NCI-H446 (cell line): ENCODE measurements at places on chromosomes 5 and 9.

DNA sequence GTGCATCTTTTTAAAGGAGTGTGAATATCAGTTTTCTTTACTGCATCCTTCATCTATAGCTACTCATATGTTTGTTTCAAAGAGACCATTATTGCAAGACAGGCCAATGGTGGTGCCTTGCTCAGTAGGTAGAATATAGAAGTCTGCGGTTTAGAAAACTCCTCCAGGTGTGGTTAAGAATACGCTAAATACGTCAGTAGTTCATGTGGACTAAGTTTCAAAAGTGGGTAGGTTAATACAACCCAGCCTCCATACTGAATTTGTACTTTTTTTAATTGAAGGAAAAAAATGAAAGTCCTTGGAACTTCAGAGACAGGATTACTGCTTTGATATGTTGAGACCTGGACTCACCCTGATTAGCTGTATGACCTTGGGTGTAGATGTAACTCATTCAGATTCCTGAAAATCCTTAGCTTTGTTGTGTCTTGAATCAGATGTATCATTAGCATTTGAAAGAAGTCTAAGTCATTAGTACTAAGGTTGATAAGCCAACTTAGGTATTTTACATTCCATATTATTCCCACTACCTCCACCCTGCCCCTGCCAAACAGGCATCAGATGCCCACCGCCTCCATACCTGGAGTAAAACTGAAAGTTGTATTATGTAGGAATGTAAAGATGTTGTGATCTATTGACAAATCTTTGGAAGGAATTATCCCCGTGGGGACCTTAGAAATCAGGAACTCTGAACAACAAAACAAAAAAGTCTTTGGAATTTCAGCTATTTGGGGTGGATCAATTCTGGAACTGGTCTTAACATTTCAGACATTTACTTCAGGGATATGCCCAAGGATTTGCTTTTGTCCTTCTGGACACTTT is 6.1 kb downstream of the BASP1 start:
- DNase-seq, result no peak

- DNase-seq, result no peak
Measured at GRCh38 chr5:57408714-57409113, 73.9 kb downstream of the ACTBL2 start.

DNA sequence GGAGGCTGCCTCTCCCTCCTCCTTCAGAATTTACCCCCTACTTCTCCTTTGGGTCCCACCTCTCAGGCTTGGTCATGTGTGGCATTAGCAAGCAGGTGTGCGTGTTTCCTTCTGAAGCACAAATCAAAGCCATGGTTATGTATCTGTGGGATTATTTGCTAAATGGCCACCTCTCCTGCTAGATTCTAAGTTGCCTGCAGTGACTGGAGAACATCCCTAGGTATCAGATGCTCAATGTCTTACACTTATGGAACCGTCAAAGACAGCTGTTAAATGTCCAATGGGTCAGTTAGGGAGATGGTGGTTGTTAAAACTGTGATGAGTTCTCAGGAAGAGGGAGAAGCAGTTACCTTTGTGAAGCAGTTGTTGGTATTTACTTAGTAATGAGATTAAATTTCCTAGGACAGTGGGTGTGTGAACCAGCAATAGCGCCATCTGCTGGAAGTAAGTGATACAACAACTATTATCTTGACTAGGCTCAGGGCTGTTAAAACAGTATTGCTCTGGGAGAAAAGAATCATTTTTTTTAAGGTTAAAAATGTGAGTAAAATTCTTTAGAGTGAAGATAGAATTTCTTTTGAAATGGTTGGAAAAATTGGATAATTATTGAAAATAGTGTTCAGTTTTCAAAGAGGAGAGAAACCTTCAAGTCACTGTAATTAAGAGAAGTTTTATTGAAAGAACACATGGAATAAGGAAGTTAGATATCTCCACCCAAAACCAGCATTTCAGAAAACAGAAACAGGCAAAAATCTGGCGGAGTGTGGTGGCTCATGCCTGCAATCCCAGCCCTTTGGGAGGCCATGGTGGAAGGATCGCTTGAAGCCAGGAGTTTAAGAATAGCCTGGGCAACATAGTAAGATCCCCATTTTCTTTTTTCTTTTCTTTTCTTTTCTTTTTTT is 71.3 kb downstream of the TMC1 start:
- peak; percentile 29 for DNase-seq

GRCh38 chr9:125805057-125805456 is 57.9 kb downstream of the PBX3 start:
- DNase-seq, result no peak

DNA sequence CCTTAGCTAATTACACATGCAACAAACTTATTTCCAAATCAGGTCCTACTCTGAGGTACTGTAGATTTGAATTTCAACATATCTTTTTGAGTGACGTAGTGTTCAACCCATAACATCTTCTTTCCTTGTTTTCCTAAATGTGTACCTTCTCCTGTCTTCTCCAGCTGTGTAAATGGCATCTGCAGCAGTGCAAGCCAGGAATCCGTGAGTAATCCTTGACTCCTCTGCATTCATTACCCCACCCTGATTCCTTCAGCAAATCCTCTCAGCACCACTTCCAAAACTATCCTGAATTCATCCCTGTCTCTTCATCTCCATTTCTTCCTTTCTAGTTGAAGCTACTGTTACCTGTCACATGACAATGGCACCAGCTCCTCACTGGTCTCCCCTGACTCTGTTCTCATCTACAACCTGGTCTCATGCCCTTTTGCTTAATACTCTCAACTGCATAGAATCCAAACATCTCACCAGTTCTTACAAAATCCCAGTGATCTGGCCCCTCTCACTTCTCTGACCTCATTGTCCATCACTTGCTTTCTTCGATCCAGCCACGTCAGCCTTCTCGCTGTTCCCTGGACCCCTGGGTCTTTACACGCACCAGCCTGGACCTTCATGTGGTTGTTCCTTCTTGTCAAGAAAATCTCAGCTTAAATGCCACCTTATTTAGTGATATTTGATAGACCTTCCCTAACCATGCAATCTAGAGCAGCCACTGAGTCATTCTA is 14.6 kb upstream of the TRAF1 start:
- DNase-seq, result no peak

- DNase-seq, result no peak
Measured at GRCh38 chr5:34632807-34633422, 23.2 kb upstream of the RAI14 start.

GRCh38 chr9:36191290-36191645 is 547 bp downstream of the CLTA start:
- DNase-seq, result no peak

DNA sequence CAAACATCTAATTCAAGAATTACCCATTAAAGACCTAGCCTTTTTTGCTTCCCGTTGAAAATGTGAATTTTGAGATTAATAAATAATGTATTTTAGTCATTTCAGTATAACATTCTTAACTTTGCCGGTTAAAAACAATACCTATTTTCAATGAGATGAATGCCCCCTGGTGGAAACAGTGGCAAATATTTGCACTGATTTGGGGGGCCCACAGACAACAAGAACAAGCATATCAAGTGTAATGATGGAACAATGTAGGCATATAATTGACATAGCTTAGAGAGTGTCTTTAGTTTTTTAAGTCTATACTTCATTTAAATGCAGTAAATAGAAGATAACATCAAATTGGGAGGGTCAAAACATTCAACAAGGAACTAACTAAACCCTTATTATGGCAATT is 111.9 kb downstream of the NTRK2 start:
- no peak for DNase-seq

GRCh38 chr9:98573749-98574278 is 134.9 kb downstream of the GABBR2 start:
- DNase-seq, result no peak

- no peak for DNase-seq
Measured at GRCh38 chr5:88090506-88090905, 178.1 kb downstream of the TMEM161B start.

DNA sequence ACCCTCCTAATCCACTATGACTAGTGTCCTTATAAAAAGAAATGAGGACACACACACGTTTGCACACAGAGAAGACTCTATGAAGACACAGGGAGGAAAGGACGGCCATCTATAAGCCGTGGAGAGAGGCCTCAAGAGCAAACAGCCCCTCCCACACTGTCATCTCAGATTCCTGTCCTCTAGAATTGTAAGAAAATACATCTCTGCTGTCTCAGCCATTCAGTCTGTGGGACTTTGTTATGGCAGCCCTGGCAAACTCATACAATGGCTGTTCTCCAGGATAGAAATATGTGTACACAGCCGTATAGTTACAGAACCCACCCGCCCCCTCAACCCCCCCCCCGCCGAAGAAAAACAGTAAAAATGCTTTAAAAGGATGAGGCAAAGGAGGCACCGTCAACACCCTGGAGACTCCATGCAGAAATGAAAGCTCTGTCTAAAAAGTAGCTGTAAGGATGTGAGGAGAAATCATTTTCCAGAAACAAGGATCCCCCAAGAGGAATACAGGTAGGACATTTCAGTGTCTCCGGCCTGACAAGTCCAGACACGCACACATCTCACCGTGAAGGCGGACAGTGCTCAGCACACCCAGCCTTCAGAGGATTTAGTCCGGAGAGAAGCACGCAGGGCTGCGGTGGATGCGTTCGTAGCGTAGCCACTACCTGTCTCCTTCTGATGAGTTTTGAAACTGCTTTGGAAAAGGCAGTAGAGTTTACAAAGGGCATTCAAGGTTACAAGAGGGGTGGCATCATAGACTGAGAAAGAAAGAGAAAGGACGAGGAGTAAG is 110.8 kb upstream of the ERCC6L2 start:
- DNase-seq, result no peak

DNA sequence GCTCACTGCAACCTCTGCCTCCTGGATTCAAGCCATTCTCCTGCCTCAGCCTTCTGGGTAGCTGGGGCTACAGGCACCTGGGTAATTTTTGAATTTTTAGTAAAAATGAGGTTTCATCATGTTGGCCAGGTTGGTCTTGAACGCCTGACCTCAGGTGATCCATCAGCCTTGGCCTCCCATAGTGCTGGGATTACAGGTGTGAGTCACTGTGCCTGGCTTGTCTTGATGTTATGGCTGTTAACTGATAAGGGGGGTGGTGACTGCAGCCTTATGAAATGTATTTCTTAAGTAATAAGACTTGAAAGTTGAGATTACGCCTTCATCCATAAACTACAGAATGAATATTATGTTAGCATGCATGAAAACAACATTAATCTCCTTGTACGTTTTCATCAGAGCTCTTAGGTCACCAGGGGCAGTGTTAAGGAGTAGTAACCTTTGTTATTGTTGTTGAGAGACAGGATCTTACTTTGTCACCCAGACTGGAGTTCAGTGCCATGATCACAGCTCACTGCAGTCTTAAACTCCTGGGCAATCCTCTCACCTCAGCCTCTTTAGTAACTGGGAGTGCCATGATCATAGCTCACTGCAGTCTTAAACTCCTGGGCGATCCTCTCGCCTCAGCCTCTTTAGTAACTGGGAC is 148.3 kb downstream of the ATP10B start:
- no peak for DNase-seq

DNA sequence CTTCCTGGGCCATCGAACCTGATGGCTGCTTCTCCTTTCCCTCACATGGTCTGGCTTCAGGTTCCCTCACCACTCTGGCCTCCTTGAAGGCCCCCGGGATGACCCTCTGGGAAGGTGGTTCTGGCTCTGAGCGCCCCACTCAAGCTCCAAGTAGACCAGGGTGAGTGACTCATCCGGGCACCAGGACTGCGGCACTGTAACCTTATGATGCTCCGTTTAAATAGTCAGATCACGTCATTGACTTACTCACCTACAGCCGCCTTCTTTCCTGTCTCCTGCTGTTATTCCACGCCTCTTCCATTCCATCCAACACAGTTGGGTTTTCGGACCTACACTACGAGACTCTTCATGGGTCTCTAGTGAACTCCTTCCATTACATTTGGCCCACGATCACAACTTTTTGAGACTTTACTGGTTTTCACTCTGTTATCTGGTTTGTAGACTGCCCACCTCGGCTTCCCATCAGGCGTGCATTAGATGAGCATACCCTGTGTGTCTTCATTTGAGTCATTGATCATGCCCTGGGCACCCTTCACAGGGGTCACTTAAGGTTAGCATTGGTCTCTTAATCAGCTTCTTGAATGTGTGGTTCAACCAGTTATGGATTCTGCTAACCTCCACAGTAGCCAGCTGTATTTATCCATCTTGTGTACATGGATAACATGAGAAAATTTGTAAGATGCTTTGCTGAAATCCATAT is 138.8 kb upstream of the LMX1B start:
- no peak for DNase-seq

DNA sequence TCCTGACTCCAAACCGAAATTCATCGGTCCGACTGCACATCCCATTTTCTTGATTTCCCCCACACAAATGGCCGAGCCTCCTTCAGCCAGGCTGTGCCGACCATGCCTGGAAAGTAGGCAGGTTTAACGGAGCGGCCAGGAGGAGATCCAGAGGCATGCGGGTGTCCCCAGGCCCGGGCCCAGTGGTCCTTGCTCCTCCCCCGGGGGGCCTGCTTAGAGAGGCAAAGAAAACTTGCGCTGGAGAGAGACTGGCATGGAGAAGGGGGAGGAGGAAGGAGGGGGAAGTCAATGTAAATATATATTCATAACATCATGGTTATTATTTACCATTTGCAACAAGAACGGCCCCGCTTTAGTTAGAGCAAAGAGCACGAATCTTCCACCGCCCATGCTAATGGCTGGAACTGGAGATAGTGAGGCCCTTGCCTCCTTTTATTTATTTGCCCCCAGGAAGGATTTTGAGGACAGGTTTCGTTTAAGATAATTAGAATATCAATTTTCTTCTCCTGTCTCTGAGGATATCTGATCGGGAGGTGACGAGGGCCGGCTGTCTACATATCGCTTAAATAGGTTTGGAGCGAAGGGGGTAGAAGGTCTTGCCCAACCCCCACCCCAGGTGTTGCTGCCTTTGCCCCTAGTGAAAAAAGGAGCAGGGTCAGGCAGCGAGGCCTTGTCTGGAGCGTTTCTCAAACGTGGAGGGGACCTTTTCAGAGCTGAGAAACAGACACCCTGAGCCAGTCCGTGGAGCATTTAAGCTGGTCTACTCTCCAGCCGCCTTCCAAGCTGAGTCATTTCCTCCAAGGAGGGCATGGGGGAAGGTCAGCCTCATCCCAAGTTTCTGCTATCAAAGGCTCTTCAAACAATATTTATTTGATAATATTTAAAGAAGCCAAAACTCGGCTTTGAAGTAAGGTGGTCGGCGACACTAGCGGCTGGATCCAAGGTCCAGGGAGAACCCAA is 2.5 kb downstream of the BARHL1 start:
- DNase-seq, result no peak

GRCh38 chr9:97786341-97786740 is 66.7 kb upstream of the FOXE1 start:
- no peak for DNase-seq

GRCh38 chr9:87324613-87325194 is 173.0 kb upstream of the DAPK1 start:
- DNase-seq, result no peak

GRCh38 chr5:140035881-140036280 is 7.2 kb downstream of the NRG2 start:
- DNase-seq, result no peak

GRCh38 chr5:174204535-174205313 is 159.2 kb downstream of the NSG2 start:
- DNase-seq, result no peak

- no peak for DNase-seq
Measured at GRCh38 chr9:78806492-78807160, 509.7 kb downstream of the PSAT1 start.

GRCh38 chr9:26928902-26929495 is 18.0 kb downstream of the PLAA start:
- DNase-seq, result no peak

GRCh38 chr5:83538786-83539462 is 67.4 kb downstream of the VCAN start:
- no peak for DNase-seq
